IPS DF 19.7 (cell line): ENCODE measurements at places on chromosomes 2 and 18.

- no peak for DNase-seq
Observed at GRCh38 chr2:226979004-226979403, 143.2 kb downstream of the RHBDD1 start.

GRCh38 chr2:12183032-12183645, 436.7 kb downstream of the LPIN1 start:
- no peak for DNase-seq

GRCh38 chr2:185306119-185306518, 432.5 kb upstream of the FSIP2 start:
- DNase-seq: no peak

- no peak for DNase-seq
Observed at GRCh38 chr2:171419333-171419732, 14.5 kb downstream of the METTL8 start.

- no peak for DNase-seq
Observed at GRCh38 chr2:142180820-142181533, 50.2 kb upstream of the LRP1B start.

DNA sequence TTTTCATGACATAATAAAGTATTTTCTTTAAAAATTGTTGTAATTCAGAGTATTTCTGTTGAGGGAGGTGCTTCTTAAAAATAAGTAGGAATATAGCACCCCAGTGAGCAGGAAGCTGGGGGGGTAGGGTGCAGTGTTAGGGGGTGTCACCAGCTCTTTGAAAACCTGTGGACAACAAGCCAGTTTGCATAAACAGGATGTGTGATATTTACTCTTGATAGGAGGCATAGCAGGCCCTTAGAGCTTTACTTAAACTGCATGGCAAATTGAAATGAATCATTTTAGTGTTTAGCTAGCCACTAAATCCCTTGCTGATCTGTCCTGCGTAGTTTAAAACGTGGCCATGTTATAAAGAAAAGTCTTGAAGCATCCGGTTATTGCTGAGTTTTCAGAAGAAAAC, 8.4 kb downstream of the TGIF1 start:
- DNase-seq: no peak

DNA sequence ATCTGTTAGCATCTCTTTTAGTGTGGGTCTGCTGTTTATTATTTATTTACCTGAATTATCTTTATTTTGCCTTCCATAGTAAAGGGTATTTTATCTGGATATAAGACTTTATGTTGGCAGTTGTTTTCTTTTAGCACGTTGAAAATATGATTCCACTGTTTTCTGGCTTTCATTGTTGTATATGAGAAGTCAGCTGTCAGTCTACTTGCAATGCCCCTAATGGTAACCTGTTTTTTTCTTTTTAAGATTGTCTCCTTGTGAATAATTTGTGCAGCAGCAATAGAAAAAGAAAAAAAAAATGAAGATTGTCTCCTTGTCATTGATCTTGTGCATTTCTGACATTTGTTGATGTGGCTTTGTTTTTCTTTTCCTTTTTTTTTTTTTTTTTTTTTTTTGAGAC, 27.2 kb downstream of the SNED1 start:
- no peak for DNase-seq

DNA sequence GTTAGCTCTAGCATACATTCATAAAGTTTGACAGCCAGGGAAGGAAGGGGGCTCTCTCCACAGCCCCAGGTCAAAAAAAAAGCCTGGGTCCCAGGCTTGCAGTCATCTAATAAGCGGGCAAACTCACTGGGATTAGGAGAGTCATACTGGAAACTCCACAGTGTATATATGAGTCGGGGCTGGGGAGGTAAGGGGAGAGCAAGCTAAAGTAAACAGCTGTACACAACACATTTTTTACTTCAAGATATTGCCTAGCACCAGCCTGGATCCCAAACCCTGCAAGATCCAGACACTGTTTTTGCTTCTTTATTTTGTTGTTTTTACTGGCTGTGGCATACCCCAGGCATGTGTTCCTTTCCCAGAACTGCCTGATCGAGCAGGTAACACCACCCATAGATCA, 291.3 kb upstream of the TANK start:
- no peak for DNase-seq

GRCh38 chr2:214341646-214342045, 69.2 kb upstream of the VWC2L start:
- DNase-seq: no peak

DNA sequence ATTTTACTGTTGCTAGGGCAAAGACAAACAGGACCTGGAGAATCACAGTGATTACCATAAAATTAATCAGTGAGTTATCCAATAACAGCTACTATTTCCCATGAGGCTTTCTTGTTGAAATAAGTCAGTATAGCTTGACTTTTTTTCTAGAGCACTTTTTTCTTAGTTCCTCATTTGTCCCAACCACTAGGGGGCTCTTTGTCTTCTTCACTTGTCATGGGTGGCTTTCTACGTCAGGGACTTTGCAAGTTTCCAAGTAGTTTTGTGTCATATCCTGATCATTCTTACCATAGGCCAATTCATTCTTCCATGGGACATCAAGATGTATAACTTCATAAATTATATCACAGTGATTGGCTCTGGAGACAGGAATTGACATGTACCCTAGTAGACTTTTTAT, 1019.6 kb upstream of the PIK3C3 start:
- peak; percentile 20 for DNase-seq

DNA sequence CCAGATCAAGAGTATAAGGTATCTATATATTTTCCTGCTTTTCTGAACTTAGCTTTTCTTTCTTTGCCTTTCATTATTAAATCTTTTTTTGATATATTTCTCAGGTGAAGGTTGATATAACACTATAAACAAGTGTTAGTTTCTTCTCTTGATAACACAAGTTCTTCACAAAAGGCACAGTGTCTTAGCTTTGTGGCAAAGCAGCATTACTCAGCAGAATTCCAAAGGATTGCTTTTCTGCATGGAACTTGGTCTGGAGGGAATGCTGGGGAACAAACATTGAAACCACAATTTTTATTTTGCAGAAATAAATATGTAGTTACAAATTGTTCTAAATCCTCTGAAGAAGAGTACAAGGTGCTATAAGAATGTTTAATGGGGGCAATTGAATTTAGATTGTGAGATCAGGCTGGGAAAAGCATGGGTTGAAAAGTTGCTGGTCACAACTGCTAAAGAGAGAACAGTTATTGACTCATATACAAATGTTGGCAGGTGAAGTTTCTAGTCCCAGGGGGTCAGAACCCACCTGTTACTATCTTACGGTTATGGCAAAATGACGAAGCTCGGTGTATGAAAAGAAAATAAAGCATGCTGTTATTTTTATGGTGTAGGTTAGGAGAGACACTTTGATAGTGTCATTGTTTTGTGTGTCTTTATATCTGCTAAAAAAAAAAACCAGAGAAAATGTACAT, 68.2 kb downstream of the UBR3 start:
- no peak for DNase-seq

DNA sequence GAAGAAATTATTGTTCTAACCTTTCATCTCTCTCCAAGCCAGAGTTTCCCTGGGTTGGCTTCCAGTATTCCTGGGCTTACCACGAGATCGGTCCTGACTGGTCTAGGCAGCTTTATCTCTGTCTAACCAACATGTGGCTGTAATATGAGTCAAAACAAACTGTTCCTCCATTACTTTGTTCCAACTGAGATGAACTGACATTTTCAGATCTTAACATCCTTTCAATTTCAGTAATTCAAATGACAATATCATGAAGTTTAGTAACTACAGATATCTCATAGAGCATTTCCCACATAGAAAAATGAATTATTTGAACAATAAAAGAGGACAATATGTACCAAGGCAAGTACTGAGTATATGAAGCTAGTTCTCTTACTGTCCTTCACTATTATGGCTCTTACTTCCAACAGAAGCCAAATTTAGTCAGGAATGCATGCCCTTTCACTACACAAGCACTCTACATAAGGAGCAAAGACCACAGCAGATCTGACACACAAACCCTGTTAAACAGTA, 15.5 kb downstream of the SLC25A12 start:
- no peak for DNase-seq

- no peak for DNase-seq
Observed at GRCh38 chr2:120748310-120748709, 12.6 kb downstream of the GLI2 start.

DNA sequence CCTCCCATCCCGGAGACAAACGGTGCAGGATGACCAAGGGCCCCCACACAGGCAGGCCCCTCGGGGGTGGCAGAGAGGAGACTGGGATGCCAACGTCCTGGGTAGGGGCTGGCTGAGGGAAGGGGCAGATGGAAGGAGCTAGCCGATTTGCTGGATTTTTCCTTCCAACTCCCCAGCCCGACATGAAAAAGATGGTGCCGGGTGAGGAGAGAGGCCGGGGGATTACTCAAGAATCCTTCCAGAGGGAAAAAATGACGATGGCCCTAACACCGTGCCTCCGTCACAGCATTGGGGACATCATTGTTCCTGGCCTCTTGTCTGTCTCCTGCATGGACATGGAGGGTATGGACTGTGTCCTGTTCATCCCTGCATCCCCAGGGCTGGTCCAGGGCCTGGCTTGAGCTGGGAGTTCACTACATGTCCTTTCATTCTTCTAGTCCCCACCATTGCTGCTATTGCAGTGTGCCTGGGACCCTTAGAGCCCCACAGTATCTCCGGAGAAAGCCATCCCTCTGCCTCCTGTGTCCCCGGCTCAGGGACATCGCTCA, 217.7 kb downstream of the TNS1 start:
- DNase-seq: no peak

DNA sequence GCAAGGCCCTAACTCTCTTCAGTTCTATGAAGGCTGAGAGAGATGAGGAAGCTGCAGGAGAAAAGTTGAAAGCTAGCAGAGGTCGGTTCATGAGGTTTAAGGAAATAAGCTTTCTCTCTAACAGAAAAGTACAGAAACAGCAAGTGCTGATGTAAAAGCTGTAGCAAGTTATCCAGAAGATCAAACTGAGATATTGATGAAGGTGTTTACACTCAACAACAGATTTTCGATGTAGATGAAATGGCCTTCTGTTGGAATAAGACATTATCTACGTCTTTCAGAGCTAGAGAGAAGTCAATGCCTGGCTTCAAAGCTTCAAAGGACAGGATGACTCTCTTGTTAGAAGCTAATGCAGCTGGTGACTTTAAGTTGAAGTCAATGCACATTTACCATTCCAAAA, 87.4 kb downstream of the PDCL3 start:
- DNase-seq: no peak

- no peak for DNase-seq
Observed at GRCh38 chr2:221336967-221337366, 235.1 kb downstream of the EPHA4 start.

- DNase-seq: no peak
Observed at GRCh38 chr2:139911160-139911559, 1131.0 kb upstream of the NXPH2 start.

- DNase-seq: no peak
Observed at GRCh38 chr2:240840435-240841060, 20.5 kb upstream of the KIF1A start.

- DNase-seq: no peak
Observed at GRCh38 chr2:129766374-129766993, 213.0 kb upstream of the RAB6C start.

GRCh38 chr2:98453083-98453482, 8.4 kb downstream of the INPP4A start:
- DNase-seq: no peak

GRCh38 chr2:50385349-50385748, 646.6 kb downstream of the NRXN1 start:
- DNase-seq: no peak

GRCh38 chr2:138221358-138221757, 257.1 kb downstream of the HNMT start:
- DNase-seq: no peak

GRCh38 chr2:6474161-6475140, 391.3 kb downstream of the CMPK2 start:
- no peak for DNase-seq

GRCh38 chr2:3279236-3279960, 98.2 kb downstream of the EIPR1 start:
- no peak for DNase-seq

- DNase-seq: no peak
Observed at GRCh38 chr2:149075853-149076252, 37.4 kb downstream of the LYPD6B start.

DNA sequence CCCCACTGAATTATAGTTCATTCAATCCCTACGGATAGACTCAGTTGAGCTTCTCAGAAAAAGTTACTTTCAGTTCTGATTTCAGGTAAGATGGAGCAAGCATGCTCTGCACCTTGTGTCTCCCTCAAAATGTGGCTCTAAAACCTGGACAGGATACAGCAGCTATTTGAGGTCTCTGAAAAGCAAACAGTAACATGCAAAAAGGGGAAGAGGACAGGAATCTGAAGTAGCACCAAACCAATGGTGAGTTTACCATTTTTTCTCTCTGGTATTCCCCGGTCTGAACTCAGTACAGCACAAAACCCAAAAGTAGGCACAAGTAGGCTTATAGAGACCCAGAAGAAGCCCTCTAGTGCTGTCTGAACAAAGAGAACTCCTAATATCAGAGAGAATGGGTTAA, 34.1 kb downstream of the LANCL1 start:
- no peak for DNase-seq

DNA sequence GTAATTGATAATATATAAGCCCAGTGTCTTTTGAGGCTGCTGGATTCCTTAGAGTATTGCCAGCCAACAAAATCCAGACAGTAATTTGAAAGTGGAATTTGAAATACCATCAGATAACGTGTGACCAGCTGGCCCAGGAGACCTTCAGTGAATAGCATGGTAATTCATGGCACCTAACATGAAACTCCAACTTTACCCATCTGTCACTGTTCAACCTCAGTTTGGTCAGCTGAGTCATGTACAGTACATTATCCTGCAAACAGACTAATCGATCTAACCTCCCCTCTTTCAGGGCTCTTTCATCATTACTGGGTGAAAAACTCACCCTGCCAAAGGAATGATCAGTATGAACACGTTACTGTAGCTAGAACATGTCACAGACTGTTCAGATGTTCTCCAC, 230.6 kb downstream of the DOK6 start:
- DNase-seq: no peak

DNA sequence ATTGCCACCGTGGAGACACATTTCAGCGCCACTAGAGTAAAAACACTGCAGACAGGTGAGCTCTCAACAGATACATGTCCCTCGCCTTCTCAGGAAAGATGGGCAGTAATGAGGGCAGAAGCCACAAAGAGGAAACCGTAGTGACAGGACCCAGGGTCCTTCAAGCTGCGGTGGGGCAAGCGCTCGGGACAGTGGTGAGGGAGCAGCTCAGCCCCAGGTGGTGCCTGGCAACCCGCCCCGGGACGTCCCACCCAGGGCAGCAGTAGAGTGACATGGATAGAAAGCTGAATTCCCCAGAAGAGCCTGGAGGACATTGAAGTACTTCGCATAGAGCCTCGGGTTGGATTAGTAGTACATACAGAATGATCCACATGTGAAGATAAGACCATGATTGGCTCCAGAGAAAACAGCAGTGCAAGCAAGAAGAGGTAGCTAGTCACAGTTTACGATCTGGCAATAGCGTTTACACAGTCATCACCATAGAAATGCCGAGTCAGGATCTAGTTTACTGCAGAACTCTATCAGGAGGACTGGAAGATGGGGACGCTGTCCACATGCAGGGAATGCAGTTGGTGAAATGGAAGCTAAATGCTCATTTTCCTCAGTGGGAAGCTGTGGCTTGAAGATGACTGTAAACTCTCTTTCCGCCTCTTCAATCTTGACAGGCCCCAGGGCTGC, 37.4 kb upstream of the ALPP start:
- DNase-seq: no peak
